Fibroblast of the aortic adventitia (primary cell): ENCODE measurements at places on chromosomes 2 and 18. TPM values are rescaled to one million over a fixed set of nuclear protein-coding genes. Genes with fewer than 3 reads are reported as not detected.

Gene PLEK
- total RNA-seq: under 0.01 TPM in 1 of 2 replicates, not detected in the other

Gene PARD3B
- 15.9 and 23.6 TPM in 2 replicates for total RNA-seq

Gene SCG2
- 0.63 and 3.4 TPM in 2 replicates for total RNA-seq

GRCh38 chr2:66862885-66863650 lies 428.1 kb downstream of the MEIS1 start:
- peak; percentile 85 for DNase-seq

GRCh38 chr2:231780123-231780908 lies 766 bp downstream of the PDE6D start:
- peak; percentile 12 for DNase-seq

DNA sequence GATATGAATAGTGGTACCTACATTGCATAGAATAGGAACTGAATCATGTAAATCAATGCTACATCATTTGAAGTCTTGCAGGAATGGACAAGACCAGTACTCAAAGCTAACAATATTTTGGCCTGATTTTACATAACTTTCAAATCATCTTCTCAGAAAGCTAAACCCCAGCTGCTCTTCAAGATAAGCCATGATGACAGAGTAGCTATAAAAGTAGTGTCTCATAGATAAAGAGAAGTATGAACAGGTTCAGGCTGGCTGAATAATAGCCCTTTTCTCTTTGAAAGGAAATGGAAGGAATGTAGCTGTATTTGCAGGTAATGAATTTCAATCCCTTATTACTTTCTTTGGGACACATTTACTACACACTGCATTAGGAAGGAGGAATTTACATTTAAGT lies 28.2 kb downstream of the TSPYL6 start:
- DNase-seq: no peak

- DNase-seq: no peak
Observed at GRCh38 chr2:2681711-2682251, 350.7 kb upstream of the MYT1L start.

GRCh38 chr2:47386551-47386950 lies 16.4 kb upstream of the MSH2 start:
- no peak for DNase-seq

DNA sequence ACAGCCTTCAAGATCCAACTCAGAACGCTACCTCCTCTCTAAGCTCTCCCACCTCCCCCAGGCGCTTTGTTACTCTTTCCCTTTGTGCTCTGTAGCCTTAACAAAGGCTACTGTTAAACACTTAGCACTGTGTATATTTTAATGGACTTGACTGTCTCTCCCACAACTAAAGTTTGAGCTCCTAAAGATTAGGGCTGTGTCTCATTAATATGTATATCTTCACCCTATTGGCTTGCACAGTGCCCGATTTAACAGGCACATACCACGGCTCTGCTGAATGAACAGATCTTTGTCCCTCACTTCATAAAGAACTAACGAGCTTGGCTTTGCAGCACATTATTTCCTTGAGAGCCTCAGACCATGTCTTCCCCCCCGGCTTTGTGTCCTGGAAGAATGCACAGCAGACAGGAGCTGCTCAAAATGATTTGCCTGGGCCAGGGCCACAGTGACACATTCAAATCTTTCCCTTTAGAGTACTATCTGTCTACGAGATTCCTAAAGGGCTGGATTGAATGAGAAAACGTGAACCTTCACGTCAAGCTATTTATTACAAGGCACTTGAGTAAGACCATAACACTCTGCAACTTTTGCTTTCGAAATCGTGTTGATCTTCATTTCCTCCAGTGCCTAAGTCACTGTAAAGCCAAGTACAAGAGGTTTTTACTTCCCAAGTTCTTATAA lies 22.1 kb downstream of the ABHD3 start:
- peak; percentile 82 for DNase-seq

Gene B3GNT7
- 0.27 and 0.98 TPM in 2 replicates for total RNA-seq

Gene B4GALT6
- 1.9 and 6.3 TPM in 2 replicates for total RNA-seq

GRCh38 chr2:202031246-202031951 lies 2.3 kb upstream of the FZD7 start:
- peak; percentile 40 for DNase-seq

DNA sequence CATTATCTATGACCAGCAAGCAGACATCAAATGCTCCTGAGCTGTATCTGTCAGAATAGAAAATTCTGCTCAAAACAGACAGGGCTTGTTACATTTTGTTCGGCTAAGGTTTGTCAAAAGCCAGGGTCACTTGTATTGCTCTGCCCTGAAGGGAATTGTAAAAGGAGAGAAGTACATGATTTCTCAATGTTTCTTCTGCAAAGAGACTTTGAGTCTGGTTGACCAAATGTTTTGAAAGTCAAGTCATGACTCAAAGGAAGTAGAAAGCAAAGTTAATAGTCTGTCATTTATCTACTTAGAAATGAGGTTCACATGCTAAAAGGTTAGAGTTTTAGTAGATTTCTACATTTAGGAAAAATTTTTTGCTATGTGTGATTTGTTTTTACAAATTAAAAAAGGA lies 1624.1 kb upstream of the ZEB2 start:
- no peak for DNase-seq

Gene C1QL2
- not detected in 2 replicates for total RNA-seq

DNA sequence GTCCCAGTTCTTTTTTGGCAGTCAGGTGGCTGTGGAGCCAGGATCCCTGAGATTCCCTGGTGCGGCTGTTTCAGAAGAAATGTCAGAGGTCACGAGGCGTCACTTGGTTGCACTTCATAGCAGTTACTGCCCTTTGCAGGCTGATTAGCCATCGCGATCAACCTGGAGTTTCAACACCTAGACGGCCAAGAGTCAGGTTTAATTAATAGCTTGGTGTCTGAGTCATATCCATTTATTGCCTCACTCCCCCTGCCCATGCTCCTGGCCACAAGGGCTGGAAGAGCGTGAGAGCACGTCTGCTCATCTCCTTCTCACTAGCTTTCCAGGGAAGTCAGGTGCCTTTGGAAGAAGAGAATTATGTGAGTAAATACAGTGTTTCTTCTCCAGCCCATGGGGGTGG lies 552.3 kb downstream of the TSN start:
- DNase-seq: no peak

- no peak for DNase-seq
Observed at GRCh38 chr2:15779381-15780041, 160.8 kb upstream of the MYCN start.

DNA sequence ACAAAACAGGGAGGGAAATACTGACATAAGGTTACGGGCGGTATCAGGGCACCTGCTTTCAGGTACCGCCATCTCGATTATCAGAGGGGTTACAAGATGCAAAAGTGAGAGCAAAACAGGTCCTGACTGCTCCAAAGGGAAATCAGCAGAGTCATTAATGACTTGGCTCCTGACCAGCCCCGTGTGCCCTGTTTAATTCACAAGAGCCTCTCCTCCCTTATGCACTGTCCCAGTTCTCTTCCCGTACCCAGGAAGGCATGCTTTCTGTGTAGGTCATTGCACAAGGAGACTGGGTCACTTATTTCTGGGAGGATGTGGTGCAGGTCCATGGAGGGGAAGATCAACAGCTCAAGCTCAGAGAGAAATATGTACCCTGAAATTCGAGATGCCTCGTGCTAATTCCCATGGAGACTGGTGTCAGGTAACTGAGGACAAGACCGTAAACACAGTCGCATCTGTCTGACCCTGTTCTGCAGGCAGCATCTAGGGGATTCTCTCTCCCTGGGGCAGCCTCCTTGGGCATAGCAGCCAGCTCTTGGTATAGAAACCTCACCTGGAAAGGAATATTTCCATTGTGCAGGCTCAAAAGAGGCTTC lies 79.9 kb downstream of the HNRNPLL start:
- DNase-seq: no peak

Gene NTSR2
- total RNA-seq: not detected in 2 replicates

Gene INHBB
- total RNA-seq: not detected in 2 replicates

GRCh38 chr2:173231042-173231441 lies 123.6 kb upstream of the CDCA7 start:
- DNase-seq: no peak

Gene DCAF17
- 9.0 and 34.7 TPM in 2 replicates for total RNA-seq

Gene PLGLB2
- 2.3 TPM in 1 of 2 replicates, not detected in the other for total RNA-seq

- DNase-seq: no peak
Observed at GRCh38 chr18:10313016-10313342, 141.5 kb upstream of the APCDD1 start.

DNA sequence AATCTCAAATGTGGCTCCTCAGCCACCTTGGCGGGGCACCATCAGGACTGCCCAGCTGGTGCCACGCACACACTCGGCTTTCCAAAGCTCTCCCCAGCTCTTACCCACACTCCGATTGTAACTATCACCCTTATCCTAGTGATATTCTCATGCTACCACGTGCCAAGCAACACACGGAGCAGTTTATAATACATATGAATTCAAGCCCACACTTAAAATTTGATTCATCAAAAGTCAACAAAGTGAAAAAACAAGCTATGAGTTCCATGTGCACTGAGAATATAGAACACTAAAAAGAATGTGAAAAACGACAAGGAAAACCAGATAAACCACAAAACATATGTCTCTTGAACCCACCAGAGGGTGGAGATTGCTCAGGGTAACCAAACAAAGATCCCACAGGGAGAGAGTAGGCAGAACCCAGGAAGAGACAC lies 31.6 kb downstream of the LONRF2 start:
- no peak for DNase-seq

GRCh38 chr2:189467593-189467992 lies 26.3 kb downstream of the WDR75 start:
- no peak for DNase-seq

Gene ODC1
- 41.4 and 129 TPM in 2 replicates for total RNA-seq

- DNase-seq: no peak
Observed at GRCh38 chr18:10289951-10290637, 164.3 kb upstream of the APCDD1 start.

GRCh38 chr2:29954316-29954715 lies 32.9 kb upstream of the ALK start:
- DNase-seq: no peak

Gene ANKRD62
- total RNA-seq: not detected in 2 replicates

Gene ITGB6
- total RNA-seq: under 0.01 TPM in 1 of 2 replicates, not detected in the other

Gene TMEM37
- not detected in 2 replicates for total RNA-seq

Gene CMPK2
- total RNA-seq: 1.9 and 11.0 TPM in 2 replicates

DNA sequence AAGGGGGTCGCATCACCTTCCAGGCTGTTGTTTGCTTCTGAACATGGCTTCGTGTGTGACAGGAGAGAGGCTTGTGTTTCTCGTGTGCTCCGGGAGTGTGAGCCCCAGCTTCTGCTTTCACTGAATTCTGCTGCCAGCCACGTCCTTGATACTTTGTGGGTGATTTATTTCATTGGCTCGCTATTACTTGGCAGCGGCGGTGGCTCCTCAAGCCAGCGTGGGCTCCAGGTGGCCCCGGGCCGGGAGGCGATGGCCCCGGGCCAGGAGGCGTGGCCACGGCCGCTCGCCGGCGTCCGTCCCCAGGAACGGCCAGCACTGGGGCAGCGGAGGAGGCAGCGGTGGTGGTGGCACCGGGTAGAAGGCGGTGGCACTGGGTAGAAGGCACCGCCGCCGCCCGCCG lies 63.1 kb downstream of the NAPG start:
- DNase-seq: no peak

GRCh38 chr2:75844651-75845050 lies 133.9 kb upstream of the GCFC2 start:
- no peak for DNase-seq

DNA sequence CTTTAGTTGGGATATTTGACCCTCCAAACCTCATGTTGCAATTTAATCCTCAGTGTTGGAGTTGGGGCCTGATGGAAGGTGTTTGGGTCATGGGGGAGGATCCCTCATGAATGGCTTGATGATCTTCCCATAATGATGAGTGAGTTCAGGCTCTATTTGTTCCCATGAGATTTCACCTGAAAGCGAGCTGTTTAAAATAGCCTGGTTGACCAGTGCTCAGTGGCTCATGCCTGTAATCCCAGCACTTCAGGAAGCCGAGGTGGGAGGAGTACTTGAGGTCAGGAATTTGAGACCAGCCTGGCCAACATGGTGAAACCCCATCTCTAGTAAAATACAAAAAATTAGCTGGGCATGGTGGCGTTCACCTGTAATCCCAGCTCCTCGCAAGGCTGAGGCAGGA lies 14.9 kb upstream of the PSME4 start:
- no peak for DNase-seq

Gene NRP2
- total RNA-seq: 11.2 and 12.6 TPM in 2 replicates

DNA sequence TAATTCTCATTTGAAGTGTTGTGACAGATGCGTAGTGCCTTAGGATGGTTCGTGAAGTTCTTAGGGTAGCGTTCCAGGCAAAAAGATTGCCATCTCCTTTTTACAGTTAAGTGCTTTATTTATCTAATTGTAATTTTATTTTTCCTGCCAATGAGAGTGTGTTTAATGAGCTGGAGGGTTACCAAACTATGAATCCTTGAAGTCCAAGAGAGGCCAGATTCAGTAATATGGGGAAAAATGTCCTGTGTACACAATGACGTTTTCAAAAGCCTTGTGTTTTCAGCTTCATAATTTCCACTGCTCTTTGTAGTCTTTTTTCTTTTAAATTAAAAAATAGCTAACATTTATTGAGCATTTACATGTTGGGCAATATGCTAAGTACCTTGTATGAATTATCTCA lies 23.8 kb downstream of the ACYP2 start:
- no peak for DNase-seq

Gene C2orf80
- total RNA-seq: not detected in 2 replicates

Gene TPO
- not detected in 2 replicates for total RNA-seq

- DNase-seq: no peak
Observed at GRCh38 chr2:239661334-239662312, 260.8 kb upstream of the HDAC4 start.

Gene FBXO36
- total RNA-seq: 1.6 and 5.5 TPM in 2 replicates

DNA sequence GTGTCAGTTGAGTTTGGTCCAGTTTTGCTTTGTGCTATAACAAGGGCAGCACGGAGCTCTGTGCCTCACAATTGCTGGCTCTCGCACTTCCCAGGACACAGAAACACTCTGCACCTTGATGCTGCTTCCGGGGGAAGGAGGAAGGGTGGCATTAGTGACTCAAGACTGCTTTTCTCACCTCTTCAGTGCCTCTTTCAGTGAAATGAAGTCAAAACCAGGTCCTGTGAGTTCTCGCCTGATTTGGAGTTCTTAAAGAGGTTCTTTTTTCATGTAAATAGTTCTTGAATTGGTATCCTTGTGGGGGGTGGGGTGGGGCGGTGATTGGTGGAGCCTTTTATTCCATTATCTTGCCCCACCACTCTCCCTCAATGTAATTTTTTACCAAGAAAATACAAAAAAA lies 91.5 kb upstream of the MYT1L start:
- no peak for DNase-seq

GRCh38 chr2:46298522-46299353 lies 1.5 kb downstream of the EPAS1 start:
- DNase-seq: peak; percentile 64

Gene FAM110C
- total RNA-seq: not detected in 2 replicates

Gene FBLN7
- total RNA-seq: 3.2 and 7.8 TPM in 2 replicates

GRCh38 chr18:13279181-13280069 lies 60.9 kb downstream of the LDLRAD4 start:
- DNase-seq: no peak

Gene CCDC150
- total RNA-seq: 4.0 and 19.7 TPM in 2 replicates

Gene ZAP70
- total RNA-seq: 0.25 TPM in 1 of 2 replicates, not detected in the other

- DNase-seq: peak; percentile 68
Observed at GRCh38 chr2:160299540-160299939, 99.5 kb upstream of the ITGB6 start.

GRCh38 chr2:43340066-43340465 lies 113.7 kb upstream of the ZFP36L2 start:
- DNase-seq: peak; percentile 91

GRCh38 chr2:110106642-110107041 lies 9.0 kb downstream of the MALL start:
- DNase-seq: peak; percentile 85

- DNase-seq: no peak
Observed at GRCh38 chr2:174157053-174157452, 91.3 kb downstream of the OLA1 start.

Gene OR6B2
- not detected in 2 replicates for total RNA-seq

Gene DYTN
- not detected in 2 replicates for total RNA-seq

- DNase-seq: no peak
Observed at GRCh38 chr18:59231877-59232276, 11.9 kb downstream of the GRP start.
